ENCODE measurements at places on chromosomes 2 and 18. TPM values are rescaled to one million over a fixed set of nuclear protein-coding genes. Genes with fewer than 3 reads are reported as not detected.

The COX5B gene
- 238 TPM for total RNA-seq

The TMEM17 gene
- total RNA-seq = 3.2 TPM

The SPDYA gene
- 1.6 TPM for total RNA-seq

The CPSF3 gene
- total RNA-seq = 27.5 TPM

The SLC14A1 gene
- 8.5 TPM for total RNA-seq

The PLEK gene
- total RNA-seq = 17.3 TPM

The CNNM3 gene
- 26.1 TPM for total RNA-seq

The PAX8 gene
- total RNA-seq = 607 TPM

The DLGAP1 gene
- 32.8 TPM for total RNA-seq

The KIAA2012 gene
- total RNA-seq = not detected

The VWA3B gene
- 0.35 TPM for total RNA-seq

The TMEFF2 gene
- total RNA-seq = not detected

The PLCL1 gene
- 14.7 TPM for total RNA-seq

The ARHGEF33 gene
- 2.3 TPM for total RNA-seq

The PPP1R1C gene
- 2.5 TPM for total RNA-seq

The RPRM gene
- 0.16 TPM for total RNA-seq

The EN1 gene
- 0.16 TPM for total RNA-seq

The VIL1 gene
- 9.0 TPM for total RNA-seq

The RTN4 gene
- 296 TPM for total RNA-seq

The MYOM1 gene
- total RNA-seq = 6.8 TPM

The PIKFYVE gene
- total RNA-seq = 31.5 TPM

The MDH1B gene
- 8.1 TPM for total RNA-seq

The LYPD1 gene
- total RNA-seq = 11.1 TPM

The UGT1A8 gene
- not detected for total RNA-seq

The NPAS2 gene
- 44.5 TPM for total RNA-seq

The CNDP1 gene
- 1.4 TPM for total RNA-seq

The IL36B gene
- total RNA-seq = not detected

The PJVK gene
- 4.3 TPM for total RNA-seq

The MAP2 gene
- total RNA-seq = 11.4 TPM

The CXCR1 gene
- 0.09 TPM for total RNA-seq

The CRACDL gene
- total RNA-seq = 14.8 TPM

The GALNT5 gene
- 0.47 TPM for total RNA-seq

The NEU2 gene
- not detected for total RNA-seq

The TMEM131 gene
- 38.4 TPM for total RNA-seq

The CCDC68 gene
- total RNA-seq = 6.1 TPM

Measured in kidney (tissue), 22 donors.